Inflammatory macrophage treated with lipopolysaccharide for 1 hour (primary cell): ENCODE measurements at places on chromosomes 13 and 19.

- DNase-seq: peak; percentile 24
Measured at GRCh38 chr13:100610391-100611347, 22.1 kb upstream of the GGACT start.

GRCh38 chr13:75895168-75895567 is 259.0 kb downstream of the LMO7 start:
- no peak for DNase-seq

DNA sequence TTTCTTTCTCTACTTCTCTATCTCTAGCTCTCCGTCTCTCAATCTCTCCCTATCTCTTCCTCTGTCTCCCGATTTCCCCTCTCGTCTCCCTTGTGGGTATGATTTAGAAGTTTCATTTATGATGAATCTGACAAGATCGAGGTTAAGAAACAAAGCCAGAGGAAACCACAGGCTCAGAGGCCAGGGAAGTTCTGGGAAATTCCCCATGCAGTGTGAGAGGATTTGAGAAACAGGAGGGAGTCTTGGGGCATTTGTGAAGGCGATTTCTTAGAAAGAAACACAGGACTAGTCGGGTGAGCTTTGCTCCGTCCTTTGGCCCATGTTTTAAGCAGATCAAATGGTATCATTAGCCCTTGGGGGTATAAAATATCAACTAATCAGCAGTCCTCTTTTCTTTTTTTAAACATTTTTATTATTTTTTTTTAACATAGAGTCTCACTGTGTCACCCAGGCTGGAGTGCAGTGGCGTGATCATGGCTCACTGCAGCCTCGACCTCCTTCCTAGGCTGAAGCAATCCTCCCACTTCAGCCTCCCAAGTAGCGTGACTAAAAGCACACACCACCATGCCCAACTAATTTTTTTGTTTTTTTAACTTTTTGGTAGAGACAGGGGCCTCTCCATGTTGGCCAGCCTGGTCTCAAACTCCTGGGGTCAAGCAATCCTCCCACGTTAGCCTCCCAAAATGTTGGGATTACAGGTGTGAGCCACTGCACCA is 25.8 kb downstream of the TNFSF9 start:
- peak; percentile 95 for DNase-seq

GRCh38 chr13:60150538-60150937 is 13.2 kb downstream of the DIAPH3 start:
- DNase-seq: no peak

- DNase-seq: no peak
Measured at GRCh38 chr13:85074543-85075313, 724.5 kb downstream of the SLITRK6 start.

DNA sequence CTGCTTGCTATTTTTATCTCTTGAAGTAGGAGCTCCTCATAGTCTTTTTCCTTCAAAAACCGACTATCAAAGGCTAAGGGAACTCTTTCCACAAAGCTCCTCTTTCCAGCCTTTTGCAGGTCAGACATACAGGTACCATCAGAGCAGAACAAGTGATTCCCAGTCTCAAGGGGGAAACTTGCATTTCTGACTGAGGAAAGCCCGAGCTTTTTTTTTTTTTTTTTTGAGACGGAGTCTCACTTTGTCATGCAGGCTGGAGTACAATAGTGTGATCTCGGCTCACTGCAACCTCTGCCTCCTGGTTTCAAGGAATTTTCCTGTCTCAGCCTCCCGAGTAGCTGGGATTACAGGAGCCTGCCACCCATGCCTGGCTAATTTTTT is 32.0 kb downstream of the RUBCNL start:
- peak; percentile 35 for DNase-seq
